Activated CD4-positive, alpha-beta memory T cell treated with anti-CD3 and anti-CD28 coated beads for 36 hours (primary cell): ENCODE measurements at places on chromosomes 4 and X. TPM values are rescaled to one million over a fixed set of nuclear protein-coding genes. Genes with fewer than 3 reads are reported as not detected.

PAGE2B gene
- 1.2 TPM for total RNA-seq

PPM1K gene
- 63.7 TPM for total RNA-seq

SH2D1A gene
- total RNA-seq: 32.3 TPM

DNA sequence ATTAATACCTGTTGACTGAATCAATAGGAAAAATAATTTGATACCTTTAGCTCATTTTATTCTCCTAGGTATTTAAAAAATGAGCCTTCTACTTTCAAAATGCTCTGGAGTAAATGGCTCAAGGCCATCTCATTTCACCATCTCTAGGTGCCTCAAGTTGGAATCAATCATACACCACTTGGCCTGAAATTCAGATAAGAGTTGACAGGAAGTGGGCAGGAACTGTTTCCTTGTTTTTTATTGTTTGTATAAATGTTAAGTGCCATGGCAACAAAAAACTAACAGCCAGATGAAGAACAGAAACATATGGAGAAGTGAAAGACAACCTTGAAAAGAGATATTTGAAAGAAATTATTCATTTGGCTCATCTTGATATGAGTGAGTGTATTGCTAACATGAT lies 12.4 kb downstream of the LIMCH1 start:
- no peak for DNase-seq

GRCh38 chr4:103424853-103425252 lies 226.7 kb upstream of the CENPE start:
- DNase-seq: no peak

DNA sequence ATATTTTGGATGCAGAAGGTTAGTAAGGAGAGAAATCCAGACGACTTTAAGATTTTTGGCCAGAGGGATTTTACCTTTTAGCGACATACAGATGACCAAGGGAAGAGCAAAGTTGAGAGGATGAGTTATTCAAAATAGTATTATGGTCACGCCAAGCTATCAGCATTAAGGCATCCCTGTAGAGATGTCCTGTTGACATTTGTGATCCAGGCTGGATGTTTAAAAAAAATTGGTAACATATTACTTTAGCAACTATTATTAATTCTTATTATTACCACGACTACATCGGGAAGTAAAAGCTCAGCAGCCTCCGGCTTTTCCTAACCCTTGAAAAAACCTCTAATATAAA lies 562 bp upstream of the OSTC start:
- no peak for DNase-seq

GRCh38 chrX:10140264-10140663 lies 16.5 kb upstream of the CLCN4 start:
- DNase-seq: no peak

- no peak for DNase-seq
These were observed 212.6 kb upstream of the GK2 start for GRCh38 chr4:79620617-79621016.

- DNase-seq: no peak
These were observed 1.5 kb downstream of the ABCE1 start for GRCh38 chr4:145099653-145100052.

REPS2 gene
- not detected for total RNA-seq

DNA sequence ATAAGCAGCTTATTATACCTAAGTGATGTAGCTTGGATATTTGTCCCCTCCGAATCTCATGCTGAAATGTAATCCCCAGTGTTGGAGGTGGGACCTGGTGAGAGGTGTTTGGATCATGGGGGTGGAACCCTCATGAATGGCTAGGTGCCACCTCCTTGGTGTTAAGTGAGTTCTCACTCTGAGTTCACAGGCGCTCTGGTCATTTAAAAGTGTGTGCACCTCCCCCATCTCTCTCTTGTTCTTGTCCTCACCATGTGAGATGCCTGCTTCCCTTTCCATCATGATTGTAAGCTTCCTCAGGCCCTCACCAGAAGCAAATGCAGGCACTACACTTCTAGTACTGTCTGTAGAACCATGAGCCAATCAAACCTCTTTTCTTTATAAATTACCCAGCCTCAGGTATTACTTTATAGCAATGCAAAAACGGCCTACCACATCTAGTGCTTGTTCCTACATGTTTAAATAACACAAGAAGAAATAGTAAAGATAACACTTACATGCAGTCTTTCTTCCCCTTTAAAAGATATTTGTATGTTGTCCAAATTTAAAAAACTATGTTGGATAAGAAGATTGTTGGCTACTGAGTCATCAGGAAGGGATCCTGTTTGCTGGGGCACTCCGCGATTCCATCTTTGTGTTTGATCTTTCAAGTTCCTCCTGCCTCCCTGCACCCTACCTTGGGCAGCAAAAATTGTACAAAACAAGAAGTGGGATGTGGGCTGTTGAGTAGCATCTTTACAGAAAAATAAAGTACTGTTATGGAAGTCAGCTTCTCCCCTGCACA lies 29.7 kb downstream of the PPP1R2C start:
- DNase-seq: no peak

- no peak for DNase-seq
These were observed 20.4 kb downstream of the TLR2 start for GRCh38 chr4:153704522-153704921.

- DNase-seq: no peak
These were observed 61.6 kb downstream of the SEC24D start for GRCh38 chr4:118774321-118774720.

GRCh38 chrX:2159393-2159792 lies 341.4 kb downstream of the DHRSX start:
- no peak for DNase-seq

DNA sequence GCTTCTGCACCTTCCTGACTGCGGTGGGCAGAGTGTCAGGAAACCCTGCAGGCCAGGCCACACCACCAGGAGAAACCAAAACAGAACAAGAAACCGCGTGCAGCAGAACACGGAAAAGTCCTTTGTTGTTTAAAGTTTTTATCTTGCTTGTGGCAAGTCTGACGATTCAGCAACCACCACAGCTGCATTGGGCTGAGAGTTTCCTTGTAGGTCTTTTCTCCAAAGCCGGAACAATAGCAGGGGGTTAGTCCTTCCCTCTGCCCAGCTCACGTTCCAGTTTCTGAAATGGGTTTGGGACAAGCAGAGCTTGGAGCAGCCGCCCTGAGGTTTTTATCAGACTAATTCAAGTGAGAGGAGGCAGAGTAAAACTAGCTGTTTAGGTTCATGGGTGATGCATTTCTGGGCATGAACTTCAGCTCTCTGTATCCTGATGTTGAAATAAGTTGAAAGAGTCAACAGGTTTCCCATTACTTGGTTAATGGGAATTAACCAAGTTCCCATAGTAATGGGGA lies 216.9 kb downstream of the PTTG2 start:
- peak; percentile 68 for DNase-seq

DNA sequence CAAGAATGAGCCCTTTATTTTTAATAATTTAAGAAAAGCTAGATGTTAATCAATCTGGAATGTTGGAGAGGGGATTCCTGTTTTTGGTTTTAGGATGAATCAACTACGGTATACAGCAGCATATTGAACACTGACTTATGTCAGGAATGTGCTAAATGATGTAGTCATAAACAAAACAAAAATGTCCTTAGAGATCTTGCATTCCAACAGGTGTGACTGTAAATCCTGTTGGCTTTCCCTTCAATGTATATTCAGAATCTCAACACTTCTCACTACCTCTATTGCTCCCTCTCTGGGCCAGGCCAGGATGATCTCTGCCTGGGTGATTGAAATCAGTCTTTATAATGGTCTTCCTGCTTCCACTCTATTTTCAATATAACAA lies 37.8 kb upstream of the BDH2 start:
- no peak for DNase-seq

DNA sequence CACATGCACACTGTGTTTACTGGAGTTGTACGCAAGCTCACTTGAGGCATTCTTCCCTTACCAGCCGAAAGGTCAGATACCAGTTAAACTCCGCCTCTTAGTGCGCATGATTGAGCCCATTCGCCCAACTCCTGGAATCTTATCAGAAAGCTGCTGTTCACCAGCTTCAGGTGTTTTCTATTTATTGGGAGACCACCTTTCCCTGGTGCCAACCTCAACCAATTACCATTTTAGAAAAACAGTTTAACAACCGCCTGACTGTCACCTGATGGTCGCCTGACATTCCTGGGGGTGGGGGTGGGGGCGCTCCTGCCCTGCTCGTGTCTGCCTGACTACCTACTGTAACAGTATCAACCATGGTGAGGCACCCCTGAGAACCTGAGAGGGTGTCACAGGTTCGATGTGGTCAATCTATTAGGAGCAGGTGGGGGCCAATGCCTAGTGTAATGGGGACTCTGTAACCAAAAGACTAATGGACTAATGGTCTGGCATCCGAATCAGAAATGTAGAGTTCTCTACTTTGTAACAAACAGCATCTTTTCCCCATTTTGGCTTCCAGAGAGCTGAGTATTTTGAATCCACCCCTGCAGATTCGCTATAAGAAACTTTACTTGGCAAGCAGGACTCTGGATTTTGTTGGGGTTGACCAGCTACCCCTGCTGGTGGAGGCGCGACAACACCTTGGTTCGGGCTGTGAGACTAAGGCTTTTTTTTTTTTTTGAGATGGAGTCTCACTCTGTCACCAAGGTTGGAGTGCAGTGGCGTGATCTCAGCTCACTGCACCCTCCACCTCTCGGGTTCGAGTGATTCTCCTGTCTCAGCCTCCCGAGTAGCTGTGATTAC lies 58.2 kb upstream of the ZNF157 start:
- peak; percentile 73 for DNase-seq

DRD5 gene
- total RNA-seq: not detected

DNA sequence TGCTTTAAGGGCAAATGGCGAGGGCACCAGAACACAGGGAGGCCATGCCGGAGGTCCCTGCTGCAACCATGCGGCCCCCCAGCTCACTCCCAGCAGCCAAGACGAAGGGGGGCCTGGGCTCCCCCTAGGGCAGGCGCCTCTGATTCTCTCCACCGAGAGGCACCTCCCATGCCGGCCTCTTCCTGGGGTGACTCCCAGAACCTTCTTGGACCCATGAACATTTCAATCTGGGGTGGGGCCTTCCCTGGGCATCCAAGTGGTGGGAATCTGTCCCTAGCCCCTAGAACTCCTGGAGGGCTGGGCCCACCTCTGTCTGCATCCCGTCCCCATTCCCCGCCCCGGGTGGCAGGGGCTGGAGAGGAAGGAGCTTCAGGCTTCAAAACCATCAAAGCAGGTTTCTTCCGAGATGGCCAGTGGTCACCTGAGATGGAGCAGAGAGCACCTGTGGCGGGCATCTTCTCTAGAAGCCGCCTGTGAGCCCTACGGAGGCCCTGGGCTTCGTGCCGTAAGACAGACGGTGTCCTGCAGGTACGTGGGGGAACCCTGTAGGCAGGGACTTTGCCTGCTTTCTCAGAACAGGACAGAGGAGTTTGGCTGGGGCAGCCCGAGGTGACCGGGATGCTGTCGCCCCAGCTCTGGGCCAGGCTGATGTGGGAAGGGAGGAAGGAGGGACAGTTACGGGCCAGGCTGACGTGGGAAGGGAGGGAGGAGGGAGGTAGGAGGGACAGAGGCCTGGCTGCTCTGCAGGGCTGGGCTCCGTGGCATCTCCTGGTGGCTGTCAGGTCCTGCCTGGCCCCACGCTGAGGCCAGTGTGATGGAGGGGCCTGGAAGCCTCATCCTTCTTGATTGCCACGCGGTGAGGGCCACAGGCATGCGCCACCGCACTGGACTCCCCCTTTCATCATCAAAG lies 6.8 kb upstream of the SLC25A6 start:
- no peak for DNase-seq

CSTF2 gene
- 41.3 TPM for total RNA-seq

DNA sequence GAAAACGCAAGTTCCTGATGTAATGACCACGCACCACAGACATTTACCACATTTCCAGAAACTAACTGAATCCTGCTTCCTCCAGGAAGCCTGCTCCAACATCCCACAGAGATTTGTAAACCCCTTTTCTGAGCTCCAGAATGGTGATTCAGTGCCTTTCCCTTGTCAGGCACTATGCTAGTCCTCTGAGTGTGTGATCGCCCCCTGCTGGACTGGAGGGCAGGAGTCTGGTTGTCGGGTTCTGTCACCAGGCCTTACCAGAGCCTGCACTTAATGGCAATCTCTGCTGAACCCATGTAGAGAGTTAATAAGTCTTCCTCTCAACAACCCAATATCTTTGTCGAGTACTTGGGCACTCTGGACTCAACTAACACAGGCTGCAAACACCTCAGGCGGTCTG lies 14.5 kb upstream of the KDM5C start:
- DNase-seq: peak; percentile 66

DNA sequence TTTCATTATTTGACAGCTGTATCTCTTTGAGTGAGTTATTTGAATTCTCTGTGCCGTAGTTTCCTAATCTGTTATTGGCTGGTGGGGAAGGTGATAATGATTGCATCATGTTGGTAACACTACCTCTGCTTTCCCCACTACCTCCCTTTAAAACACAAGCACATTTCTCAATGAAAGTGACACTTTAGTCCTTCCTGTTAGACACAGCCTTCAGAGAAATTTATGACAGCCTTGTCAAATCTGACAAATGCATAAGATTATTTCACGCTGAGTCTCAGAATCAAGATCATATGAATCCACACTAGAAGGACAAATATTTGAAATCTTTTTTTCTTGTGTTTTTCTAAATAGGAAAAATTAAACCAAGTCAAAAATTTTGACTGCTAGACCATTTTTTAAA lies 896.1 kb downstream of the CENPC start:
- DNase-seq: no peak

DNA sequence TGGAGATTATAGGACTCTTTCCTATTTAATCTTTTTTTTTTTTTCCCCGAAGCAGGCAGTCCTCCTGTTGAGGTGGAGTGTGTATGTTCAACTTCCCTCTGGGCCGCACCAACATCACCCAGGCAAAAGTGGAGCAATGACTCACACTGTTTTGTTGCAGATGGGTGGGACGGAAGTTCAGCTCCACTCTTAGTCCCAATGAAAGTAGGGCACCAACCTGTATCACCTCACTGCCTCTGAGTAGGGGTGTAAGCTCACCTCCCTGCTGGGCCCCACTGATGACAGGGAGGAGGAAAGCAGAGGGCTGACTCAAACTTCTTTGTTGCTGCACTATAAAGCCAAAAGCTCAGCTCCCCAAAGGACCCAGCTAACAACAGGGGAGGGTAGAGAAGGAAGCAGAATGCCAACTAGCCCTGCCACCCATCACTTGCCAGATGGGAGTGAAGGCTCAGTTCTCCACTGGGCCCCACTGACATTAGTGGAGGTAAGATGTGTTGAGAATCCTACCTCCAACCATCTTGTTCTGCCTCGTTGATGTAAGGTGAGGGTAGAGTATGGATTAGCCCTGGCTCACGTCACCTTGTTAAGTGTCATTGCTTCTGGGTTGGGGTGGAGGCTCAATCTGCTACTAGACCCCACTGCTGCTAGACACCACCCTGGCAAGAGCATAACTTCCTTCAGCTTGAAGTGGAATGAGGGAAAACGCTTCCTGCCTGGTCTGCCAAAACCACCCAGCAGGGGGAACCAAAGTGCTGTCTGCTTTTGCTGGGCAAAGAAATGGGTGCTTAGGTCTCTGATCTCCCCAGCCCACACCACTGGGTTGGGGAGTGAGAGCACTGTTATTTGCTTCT lies 14.1 kb downstream of the RPS6KA3 start:
- peak; percentile 78 for DNase-seq

GRCh38 chr4:39687014-39687413 lies 10.9 kb upstream of the UBE2K start:
- no peak for DNase-seq

PRRG3 gene
- total RNA-seq: not detected
